ENCODE measurements at places on chromosomes 2 and 18. TPM values are rescaled to one million over a fixed set of nuclear protein-coding genes. Genes with fewer than 3 reads are reported as not detected.
A peak's percentile ranks its signal among the peaks of the same experiment; 100 is the strongest.

DNA sequence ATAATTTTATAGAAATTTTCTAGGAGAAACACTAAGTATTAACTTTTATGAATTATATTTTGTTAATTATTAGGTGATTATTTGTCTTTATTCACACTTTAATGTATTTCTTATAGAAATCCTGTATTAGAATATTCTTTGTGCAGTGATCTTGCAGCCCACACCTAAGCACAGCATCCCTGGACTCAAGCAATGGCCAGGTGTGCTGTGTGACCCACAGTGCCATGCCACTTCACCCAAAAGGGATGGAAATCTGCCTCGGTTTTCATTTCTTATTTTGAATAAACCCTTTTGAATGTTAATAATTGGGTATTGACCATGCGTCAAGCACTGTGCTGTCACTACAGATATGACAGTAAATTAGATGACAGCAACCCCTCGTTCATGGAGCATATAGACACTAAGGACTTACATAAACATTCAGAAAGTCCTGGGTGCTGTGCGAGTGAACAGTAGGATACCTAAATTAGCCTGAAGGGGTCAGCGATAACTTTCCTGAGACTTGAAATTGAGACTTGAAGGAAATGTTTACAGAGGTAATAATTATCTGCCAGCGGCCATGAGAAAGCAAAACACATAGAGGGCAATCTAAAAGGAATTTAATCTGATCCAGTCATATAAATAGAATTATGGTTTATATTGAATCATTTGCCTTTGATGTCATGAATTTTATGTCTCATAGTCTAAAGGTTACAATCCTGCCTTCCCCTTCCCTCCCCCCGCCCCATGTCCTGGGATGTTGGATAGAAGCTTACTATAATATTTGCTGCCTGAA, 52.7 kb upstream of the CALCRL start:
- no peaks in the 10 kb centered on the region for H3K27me3 ChIP-seq
- DNase-seq: peak; percentile 55
- H3K27ac ChIP-seq: peak overlapping the region; percentile 34
- no peak overlapping the region for H3K4me3 ChIP-seq
- no peaks in the 10 kb centered on the region for H3K36me3 ChIP-seq
- H3K4me1 ChIP-seq: peaks cover 31% of the 10 kb centered on the region

GRCh38 chr2:178008636-178009289, 63.8 kb downstream of the PDE11A start:
- H3K27ac ChIP-seq: peak overlapping the region; percentile 27
- peak; percentile 81 for DNase-seq
- H3K27me3 ChIP-seq: no peaks in the 10 kb centered on the region

- no peaks in the 10 kb centered on the region for H3K4me1 ChIP-seq
- peaks cover 8% of the 10 kb centered on the region for H3K36me3 ChIP-seq
- no peak overlapping the region for H3K27ac ChIP-seq
These were observed 199.8 kb downstream of the KCNE4 start for GRCh38 chr2:223251656-223252229.

DNA sequence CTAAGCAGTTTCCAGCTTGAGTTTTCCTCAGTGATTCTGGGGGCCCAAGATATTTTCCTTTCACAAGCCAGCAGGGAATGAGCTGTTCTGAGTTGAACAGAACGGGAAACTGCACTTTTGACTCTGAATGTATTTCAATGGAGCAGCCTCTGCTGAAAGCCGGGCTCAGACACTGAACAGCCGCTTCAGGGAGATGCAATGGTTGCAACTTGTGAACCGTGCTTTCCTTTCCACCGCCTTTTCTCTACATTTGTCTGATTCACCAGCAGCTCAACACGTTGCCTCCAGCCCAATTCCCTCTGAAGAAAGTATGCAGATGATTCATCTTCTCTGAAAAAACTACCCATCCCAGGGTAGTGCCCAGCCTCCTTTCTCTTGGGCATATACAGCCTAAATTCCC, 119.3 kb upstream of the PKDCC start:
- no peaks in the 10 kb centered on the region for H3K36me3 ChIP-seq
- peaks cover 21% of the 10 kb centered on the region for H3K27me3 ChIP-seq
- peak; percentile 61 for DNase-seq
- H3K27ac ChIP-seq: no peak overlapping the region
- peaks cover 22% of the 10 kb centered on the region for H3K4me1 ChIP-seq
- H3K4me3 ChIP-seq: no peak overlapping the region

DNA sequence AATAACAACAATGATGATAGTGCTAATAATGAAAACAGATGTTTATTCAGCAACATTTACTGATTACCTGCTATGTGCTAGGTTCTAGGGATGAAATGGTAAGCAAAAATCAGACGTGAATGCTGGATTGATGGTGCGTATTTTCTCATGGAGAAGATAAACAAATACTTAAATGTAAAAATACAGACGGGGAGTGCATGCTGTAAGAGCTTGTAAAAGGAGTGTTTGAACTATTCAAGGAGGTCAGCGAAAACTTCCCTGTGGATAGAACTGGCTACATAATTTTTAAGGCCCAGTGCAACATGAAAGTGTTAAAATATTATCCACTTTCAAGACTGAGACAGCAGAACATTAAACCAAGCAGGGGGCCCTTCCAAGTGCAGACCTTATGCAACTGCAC, 22.1 kb downstream of the MTX2 start:
- no peak for DNase-seq
- no peak overlapping the region for H3K27ac ChIP-seq
- no peaks in the 10 kb centered on the region for H3K27me3 ChIP-seq
- H3K36me3 ChIP-seq: 0 out of 2 replicates have a peak, but pooled peaks cover under 1% of the 10 kb centered on the region
- peaks cover 20% of the 10 kb centered on the region for H3K4me1 ChIP-seq

The NIFK gene
- 86.9 TPM for total RNA-seq

The RAX gene
- total RNA-seq: not detected

- no peaks in the 10 kb centered on the region for H3K4me1 ChIP-seq
- no peaks in the 10 kb centered on the region for H3K36me3 ChIP-seq
- H3K27me3 ChIP-seq: peaks cover 17% of the 10 kb centered on the region
- DNase-seq: no peak
These were observed 43.9 kb downstream of the TEX51 start for GRCh38 chr2:126942427-126943203.

The CCDC121 gene
- 0.92 TPM for total RNA-seq

GRCh38 chr2:201793631-201794030, 12.7 kb upstream of the CDK15 start:
- H3K27me3 ChIP-seq: peaks cover 2% of the 10 kb centered on the region
- no peaks in the 10 kb centered on the region for H3K36me3 ChIP-seq
- H3K4me3 ChIP-seq: peak overlapping the region; percentile 10
- peak overlapping the region; percentile 82 for H3K27ac ChIP-seq
- peak; percentile 41 for DNase-seq
- peaks cover 66% of the 10 kb centered on the region for H3K4me1 ChIP-seq

DNA sequence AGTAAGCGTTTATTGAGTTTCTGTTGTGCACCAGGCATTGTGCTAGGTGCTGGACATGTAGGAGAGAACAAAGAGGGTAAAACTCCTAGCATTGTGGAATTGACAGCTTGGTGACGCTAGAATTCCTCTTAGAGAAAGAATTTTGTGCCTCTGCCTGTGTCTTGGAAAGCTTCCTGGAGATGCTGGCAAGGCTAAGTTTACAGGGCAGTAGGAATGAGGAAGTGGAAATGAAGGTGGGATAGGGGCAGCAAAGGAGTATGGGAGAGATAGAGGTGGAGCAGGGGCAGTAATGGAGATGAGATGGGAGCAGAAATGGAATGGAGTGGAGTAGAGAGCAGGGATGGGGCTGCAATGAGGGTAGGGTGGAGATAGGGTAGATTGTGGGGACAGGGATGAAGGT, 29.8 kb downstream of the GPR39 start:
- no peak for DNase-seq
- peaks cover 30% of the 10 kb centered on the region for H3K4me1 ChIP-seq
- no peaks in the 10 kb centered on the region for H3K36me3 ChIP-seq
- no peak overlapping the region for H3K4me3 ChIP-seq
- no peak overlapping the region for H3K27ac ChIP-seq
- no peaks in the 10 kb centered on the region for H3K27me3 ChIP-seq

DNA sequence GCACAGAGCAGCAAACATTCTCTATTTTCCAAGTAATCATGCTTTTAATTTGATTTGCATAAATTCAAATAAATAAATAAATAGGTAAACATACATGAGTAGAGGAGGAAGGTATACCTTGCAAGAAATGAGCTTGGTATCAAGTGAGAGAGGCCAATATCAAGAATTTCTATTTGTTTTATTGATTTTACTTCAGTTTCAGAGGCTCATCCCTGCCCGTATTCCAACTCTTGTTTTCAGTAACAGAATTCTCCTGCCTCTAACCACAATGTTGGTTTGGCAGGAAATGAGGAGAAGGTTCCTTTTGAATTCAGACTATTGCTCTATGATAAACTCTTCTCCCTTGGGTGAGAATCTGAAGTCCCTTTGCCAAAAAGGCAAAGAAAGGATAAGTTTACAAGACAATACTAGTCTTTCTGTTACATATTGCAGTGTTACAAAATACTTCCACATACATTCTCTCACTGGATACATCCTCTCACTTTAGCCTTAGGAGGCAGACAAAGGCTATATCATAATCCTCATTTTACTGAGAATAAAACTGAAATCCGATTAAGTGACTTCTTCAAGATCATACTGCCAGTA, 68.3 kb upstream of the ZNF397 start:
- H3K4me3 ChIP-seq: no peak overlapping the region
- no peaks in the 10 kb centered on the region for H3K4me1 ChIP-seq
- no peaks in the 10 kb centered on the region for H3K36me3 ChIP-seq
- peaks cover 14% of the 10 kb centered on the region for H3K27me3 ChIP-seq
- DNase-seq: no peak
- no peak overlapping the region for H3K27ac ChIP-seq

The STON1 gene
- total RNA-seq: 1.5 TPM

DNA sequence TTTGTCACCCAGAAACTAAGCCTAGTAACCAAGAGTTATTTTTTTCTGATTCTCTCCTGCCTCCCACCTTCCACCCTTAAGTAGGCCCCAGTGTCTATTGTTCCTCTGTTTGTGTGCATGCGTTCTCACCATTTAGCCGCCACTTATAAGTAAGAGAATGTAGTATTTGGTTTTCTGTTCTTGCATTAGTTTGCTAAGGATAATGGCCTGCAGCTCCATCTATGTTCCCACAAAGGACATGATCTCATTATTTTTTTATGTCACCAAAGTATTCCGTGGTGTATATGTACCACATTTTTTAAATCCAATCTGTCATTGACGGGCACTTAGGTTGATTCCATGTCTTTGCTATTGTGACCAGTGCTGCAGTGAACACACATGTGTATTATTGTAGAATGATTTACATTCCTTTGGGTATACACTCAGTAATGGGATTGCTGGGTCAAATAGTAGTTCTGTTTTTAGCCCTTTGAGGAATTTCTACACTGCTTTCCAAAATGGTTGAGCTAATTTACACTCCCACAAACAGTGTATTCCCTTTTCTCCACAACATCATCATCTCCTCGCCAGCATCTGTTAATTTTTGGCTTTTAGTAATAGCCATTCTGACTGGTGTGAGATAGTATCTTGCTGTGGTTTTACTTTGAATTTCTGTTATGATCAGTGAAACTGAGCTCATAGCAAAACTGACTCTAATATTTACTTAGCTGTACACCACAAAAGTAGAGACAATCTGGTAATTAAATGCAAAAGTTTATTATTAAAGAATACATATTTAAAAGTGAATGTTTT, 660.1 kb upstream of the SLC8A1 start:
- H3K27ac ChIP-seq: no peak overlapping the region
- H3K36me3 ChIP-seq: no peaks in the 10 kb centered on the region
- H3K27me3 ChIP-seq: no peaks in the 10 kb centered on the region
- no peak for DNase-seq
- H3K4me1 ChIP-seq: no peaks in the 10 kb centered on the region

The IL36B gene
- not detected for total RNA-seq

The UGT1A7 gene
- total RNA-seq: not detected

DNA sequence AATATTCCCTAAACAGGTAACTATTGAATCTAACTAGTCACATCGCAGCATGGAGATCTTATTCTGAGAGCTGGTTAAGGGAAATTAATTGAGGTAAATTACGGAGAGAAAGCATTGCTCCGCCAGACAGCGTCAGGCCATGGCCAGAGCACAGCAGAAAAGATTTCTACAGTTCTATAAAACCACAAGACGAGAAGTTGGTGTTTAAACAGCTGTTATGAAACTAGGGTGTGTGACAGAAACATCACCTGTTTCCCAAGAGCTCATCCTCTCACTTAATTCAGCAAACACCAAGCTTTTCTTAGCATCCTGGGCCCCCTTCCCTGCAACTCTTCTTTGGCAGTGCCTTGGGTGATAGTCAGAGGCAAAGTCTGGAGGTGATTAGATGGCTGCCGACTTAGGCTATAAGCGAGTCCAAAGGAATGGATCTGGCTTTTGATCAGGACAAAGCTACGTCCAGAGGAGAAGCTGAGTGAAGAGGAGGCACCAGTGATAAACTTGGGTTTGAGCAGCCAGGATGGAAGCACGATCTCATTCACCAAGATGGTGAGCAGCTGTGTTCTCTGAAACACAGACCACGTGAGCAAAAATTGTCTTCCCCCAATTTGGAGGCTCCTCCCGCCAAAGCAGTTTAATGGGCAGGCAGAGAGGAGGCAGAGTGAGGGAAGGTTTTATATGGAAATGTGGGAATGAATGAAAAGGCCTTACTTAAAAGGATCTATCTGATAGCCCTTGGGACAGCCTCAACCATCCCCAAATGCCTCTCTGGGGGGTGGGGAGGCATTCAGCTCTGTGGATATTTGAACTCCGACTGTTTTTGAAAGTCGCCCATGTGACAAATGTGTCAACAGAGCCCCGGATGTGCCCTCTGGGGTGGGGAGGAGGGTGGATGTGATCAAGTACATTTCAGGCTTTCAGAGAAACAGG, 57.8 kb downstream of the PKDCC start:
- peaks cover 11% of the 10 kb centered on the region for H3K4me1 ChIP-seq
- no peak overlapping the region for H3K27ac ChIP-seq
- no peak for DNase-seq
- H3K4me3 ChIP-seq: no peak overlapping the region

DNA sequence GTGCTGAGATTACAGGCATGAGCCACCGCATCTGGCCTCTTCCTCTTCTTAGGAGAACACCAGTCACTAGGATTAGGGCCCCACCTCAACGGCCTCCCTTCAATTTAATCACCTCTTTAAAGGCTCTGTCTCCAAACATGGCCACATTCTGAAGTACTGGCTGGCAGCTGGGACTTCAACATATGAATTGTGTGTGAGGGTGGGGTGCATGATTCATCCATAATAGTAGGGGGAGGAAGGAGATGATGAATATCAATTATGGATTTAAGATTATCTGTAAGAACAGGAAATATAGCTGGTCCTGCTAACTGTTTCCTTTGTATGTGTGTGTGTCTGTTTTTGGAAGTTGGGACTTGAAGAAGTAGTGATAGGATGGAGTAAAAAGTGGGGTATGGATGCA, 14.7 kb upstream of the EPG5 start:
- no peaks in the 10 kb centered on the region for H3K27me3 ChIP-seq
- no peak overlapping the region for H3K27ac ChIP-seq
- no peaks in the 10 kb centered on the region for H3K36me3 ChIP-seq
- peaks cover 12% of the 10 kb centered on the region for H3K4me1 ChIP-seq

DNA sequence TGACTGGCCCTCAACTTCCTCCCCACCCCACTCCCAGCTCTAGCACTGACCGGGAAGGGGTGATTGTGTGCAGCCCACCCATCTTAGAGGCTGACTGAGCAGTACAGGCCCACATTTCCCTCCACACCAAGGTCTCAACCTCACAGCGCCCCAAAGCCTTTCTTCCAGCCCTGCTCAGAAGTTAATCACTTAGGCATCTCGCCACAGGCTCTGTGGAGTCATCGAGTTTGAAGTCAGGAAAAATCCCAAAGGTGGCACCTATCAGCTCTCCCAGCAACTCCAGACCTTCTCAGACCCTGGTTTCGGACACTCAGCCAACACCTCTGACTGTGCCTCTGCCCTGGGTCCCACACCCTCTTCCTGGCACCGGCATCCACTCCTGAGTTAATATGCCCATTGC, 43.0 kb upstream of the GLI2 start:
- H3K36me3 ChIP-seq: no peaks in the 10 kb centered on the region
- no peak overlapping the region for H3K27ac ChIP-seq
- H3K4me1 ChIP-seq: peaks cover 29% of the 10 kb centered on the region
- peaks cover 5% of the 10 kb centered on the region for H3K27me3 ChIP-seq
